ENCODE measurements at places on chromosomes 16 and 17.

- DNase-seq: no peak
These were observed 31.5 kb downstream of the CDK5RAP3 start for GRCh38 chr17:48002266-48002915.

DNA sequence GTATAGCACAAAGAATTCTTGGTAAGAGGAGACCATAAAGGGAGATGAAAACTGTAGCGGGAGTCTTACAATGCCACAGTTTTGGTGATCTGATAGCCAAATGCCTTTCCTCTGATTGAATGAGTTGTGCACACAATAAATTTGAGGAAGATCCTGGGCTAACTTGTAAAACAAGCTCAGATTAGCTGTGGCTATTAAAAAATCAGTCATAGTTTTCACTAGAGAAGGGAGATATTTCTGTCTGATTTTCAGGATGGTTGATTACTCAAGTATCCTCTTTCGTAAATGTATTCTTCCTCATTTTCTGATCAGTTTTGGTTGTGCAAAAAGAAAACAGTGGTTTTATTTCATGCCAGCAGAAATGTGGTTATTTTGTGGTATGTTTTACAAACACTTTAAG is 9.1 kb upstream of the METTL9 start:
- DNase-seq: no peak

GRCh38 chr16:10906914-10907756 is 30.1 kb downstream of the CIITA start:
- no peak for DNase-seq

- no peak for DNase-seq
These were observed 399.2 kb downstream of the CNTNAP4 start for GRCh38 chr16:76676356-76676755.

GRCh38 chr17:7380855-7381683 is at the start of gene TNK1:
TSS of gene TNK1 (plus strand) at chr17:7381089. CDS start at chr17:7382927, 1,838 bp downstream.
- DNase-seq: no peak

GRCh38 chr16:7137560-7138330 is 194.9 kb upstream of the RBFOX1 start:
- no peak for DNase-seq

GRCh38 chr17:28978356-28978964 is 27.1 kb upstream of the PHF12 start:
- DNase-seq: no peak

DNA sequence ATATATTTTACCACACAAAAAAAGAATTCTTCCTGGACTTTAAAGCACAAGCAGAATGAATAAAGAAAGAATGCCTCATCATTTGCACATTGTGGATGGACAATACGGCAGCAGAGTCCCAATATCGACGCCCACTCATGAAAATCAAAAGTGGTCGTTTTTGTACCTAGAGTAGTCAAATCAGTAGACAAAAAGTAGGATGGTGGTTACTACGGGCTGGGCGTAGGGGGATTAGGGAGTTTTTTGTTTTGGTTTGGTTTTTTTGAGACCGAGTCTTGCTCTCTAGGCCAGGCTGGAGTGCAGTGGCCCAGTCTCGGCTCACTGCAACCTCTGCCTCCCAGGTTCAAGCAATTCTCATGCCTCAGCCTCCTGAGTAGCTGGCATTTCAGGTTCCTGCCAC is 8.6 kb upstream of the CENPV start:
- DNase-seq: no peak

GRCh38 chr17:2253362-2253761 is 50.2 kb downstream of the SMG6 start:
- DNase-seq: no peak

- DNase-seq: no peak
These were observed 25.1 kb upstream of the CCNF start for GRCh38 chr16:2404099-2404498.

- no peak for DNase-seq
These were observed 782 bp downstream of the FAM83G start for GRCh38 chr17:19003543-19004420.

DNA sequence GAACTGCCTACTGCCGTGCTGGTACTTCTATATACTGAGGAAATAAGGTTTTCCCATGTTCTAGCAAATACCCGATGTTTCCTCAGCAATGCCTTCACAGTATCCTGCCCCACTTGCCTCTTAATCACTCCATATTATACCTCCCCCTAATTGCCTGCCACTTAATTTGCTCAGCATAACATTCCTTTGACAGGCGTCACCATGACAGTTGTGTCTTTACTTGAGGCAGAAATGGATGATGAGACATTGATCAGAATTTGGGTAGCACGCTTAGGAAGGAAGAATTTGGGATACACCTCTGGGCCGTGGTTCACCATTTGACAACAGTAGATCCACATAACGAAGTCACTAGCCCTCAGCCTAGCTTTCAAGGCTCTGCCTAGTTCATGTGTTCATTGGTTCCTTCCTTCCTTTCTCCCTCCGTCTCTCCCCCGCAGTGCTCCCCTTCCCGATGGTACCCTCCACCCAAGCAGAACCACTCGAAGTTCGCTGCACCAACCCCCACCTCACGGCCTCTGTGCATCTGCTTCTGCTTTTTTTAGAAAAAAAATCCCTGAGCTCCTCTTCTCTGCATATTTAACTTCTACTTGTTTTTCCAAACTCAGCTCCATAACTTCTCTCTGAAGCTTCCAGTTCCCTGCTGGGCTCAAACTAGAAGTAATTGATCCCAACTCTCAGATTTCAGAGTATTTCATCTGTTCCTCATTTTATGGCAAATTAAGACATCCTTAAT is 19.4 kb downstream of the IQCK start:
- DNase-seq: no peak

GRCh38 chr16:81238296-81239011 is at the start of gene BCO1:
TSS of gene BCO1 (plus strand) at chr16:81238689. CDS start at chr16:81238909, 220 bp downstream.
- DNase-seq: no peak

DNA sequence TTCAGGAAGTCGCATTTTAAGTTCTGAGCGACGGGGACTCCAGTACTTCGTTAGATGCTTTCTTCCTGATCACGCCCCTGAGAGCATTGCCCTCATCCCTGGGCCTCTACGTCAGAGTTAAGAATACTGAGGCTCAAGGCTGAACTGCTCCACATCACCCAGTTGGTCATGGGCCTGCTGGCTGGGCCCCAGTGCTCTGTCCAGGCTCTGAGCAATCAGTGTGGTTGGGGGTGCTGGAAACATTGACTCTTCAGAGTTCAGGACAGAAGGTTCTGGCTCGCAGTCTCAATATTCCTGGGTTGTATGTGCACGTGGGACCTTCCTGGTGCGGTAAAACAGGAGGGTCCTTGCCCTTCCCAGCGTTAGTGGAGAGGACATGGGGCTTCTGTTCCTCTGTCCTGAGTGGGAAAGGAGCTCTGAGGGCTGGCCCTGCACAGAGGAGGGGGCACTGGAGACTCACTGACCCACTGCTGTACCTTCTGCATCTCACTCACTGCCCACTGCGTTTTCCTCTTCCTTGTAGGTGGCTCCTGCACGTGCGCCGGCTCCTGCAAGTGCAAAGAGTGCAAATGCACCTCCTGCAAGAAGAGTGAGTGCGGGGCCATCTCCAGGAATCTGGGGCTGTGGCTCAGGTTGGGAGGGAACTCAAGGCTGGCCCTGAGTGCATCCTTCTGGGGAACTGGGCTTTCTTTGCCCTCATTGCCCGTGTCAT is 518 bp downstream of the MT1E start:
- no peak for DNase-seq

DNA sequence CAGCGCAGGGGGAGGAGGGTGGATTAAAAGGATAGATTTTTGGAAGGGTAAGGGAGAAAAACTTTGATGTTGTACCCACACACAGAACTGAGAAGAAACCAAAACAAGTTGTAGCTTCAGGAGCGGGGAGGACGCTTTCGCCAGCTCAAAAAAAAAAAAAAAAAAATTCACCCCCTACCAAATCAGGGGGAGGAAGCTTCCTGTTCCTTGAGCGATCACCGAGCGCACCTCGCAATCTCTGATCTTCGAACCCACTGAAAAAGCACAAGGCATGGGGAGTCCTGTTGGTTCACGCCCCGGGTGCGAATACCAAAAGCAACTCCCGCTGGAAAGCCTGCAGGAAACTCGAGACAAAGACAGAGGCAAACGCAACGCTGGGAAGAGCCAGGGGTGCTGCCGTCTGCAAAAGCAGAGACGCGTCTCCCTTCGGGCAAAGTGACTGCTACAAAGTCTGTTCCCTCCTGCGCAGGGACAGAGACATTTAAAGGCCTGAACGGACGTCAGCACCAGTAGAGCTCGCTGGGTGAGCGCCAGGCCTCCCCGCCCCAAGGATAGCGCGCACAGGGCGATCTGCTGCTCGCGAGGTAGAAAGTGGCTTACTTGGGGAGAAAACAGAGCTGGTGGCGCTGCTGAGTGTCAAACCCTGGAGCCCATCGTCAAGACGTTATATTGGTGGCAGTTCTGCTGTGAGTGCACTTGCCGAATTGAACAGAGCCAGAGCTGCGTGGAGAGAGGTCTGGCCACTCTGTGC is 190.4 kb downstream of the USP22 start:
- DNase-seq: peak; percentile 12

- DNase-seq: no peak
These were observed 45.3 kb downstream of the BRD7 start for GRCh38 chr16:50323335-50324011.
